ENCODE measurements at places on chromosomes 5 and 9.
A peak's percentile ranks its signal among the peaks of the same experiment; 100 is the strongest.

- DNase-seq, result no peak
Observed at GRCh38 chr5:129746876-129747275, 1.0 kb upstream of the MINAR2 start.

GRCh38 chr5:175862131-175863012 lies 9.0 kb upstream of the CPLX2 start:
- no peak for DNase-seq

DNA sequence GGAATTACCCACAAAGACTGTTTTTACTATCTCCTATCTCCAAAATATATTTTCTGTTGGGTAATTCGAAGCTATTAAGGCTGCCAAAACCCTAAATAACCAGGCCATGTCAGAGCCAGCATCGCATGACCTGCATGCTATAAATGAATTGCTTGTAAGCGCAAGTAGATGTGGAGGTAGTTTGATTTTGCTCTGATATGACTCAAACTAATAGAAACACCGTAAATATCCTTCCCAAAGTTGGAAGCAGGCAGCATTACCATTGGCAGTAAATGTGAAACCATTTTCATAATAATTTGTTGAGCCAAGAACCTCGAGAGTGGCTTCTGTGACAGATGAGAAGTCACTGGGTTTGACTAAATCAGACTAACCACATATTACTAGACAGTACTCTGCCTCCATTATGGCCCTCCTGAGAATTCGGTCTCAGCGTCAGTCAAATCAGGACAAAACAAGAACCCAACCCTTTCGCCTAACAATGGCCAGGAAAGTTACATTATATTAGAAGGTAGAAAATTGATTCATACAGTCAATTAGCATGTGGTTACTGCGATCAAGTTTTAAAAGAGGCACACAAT lies 289.8 kb downstream of the SPOCK1 start:
- no peak for DNase-seq

- DNase-seq, result no peak
Observed at GRCh38 chr5:75671506-75671905, 45.7 kb downstream of the POC5 start.

GRCh38 chr5:69238760-69239251 lies 4.1 kb downstream of the CDK7 start:
- DNase-seq, result peak; percentile 58

DNA sequence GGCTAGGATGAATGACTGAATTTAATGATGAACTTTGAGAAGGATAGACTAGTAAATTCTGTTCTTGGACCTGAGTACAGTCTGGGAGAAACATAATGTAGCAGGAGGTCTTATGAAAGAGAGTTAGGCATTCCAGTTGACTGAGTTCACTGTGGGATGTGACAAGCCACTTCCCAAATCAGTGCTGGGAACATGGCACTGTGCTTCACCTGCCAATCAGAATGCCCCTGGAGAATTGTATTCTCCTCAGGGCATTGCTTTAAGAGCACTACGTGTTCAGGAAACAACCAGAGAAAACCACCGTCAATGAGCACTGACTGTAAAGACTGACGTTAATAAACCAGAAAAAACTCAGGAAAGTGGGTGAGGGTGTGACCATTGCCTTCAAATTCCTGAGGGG lies 1.2 kb downstream of the CCDC107 start:
- peak; percentile 91 for DNase-seq

GRCh38 chr5:170945275-170945674 lies 83.5 kb downstream of the RANBP17 start:
- no peak for DNase-seq

GRCh38 chr5:154193701-154194121 lies 3.2 kb downstream of the GALNT10 start:
- DNase-seq, result no peak

Measured in RPMI7951 (cell line).